ENCODE measurements at places on chromosomes 6 and 20.

DNA sequence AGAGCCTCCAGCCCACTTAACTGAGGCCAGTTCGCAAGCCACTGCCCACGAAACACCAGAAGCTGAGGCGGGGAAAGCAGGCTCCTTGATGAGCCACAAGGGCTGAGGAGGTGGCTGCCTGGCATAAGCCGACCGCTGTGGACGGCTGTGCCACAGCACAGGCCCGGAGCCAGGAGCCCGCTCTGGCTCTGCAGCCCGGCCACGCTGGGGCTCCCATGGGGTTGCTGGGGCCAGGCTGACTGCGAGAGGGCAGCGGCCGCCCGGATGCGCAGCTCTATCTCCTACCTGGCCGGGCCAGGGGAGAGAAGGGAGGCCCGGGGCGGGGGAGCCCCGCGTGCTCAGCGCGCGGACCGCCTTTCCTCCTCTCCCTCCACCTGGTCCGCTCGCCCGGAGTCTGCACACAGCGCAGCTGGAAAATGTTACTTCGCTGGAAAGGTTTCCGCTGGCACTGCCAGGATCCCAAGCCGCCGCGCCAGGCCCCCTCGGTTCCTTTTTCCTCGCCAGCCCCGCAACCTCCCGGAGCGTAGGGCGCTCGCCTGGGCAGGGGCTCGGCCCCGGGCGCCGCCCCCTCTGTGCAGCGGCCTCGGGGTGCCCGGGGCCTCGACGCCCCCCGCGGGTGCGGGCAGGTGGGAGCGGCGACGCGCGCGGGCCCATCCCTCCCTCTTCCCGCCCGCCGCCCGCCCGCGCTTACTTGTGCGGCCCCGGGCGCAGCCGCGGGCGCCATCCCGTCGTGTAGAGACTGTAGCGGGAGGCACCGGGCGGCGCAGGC is 657 bp downstream of the EMILIN3 start:
- DNase-seq, result no peak

DNA sequence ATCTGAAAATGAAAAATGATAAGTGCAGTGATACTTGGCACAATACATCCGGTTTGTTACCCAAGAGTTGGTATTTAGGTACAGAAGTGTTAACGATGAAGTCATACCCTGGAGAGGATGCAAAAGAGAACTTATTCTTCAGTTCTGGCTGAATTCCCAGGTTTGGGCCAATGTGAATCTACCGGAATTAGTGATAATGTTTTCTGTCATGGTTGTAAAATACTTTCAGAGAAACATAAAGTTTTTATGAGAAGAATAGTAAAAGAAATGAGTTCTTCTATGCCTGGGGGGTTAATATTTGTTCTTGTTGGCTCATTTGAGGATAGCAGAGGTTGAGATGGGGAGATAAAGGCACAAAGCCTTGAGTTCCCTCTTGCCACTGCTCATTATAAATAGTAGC is 509.9 kb upstream of the POU3F2 start:
- no peak for DNase-seq

DNA sequence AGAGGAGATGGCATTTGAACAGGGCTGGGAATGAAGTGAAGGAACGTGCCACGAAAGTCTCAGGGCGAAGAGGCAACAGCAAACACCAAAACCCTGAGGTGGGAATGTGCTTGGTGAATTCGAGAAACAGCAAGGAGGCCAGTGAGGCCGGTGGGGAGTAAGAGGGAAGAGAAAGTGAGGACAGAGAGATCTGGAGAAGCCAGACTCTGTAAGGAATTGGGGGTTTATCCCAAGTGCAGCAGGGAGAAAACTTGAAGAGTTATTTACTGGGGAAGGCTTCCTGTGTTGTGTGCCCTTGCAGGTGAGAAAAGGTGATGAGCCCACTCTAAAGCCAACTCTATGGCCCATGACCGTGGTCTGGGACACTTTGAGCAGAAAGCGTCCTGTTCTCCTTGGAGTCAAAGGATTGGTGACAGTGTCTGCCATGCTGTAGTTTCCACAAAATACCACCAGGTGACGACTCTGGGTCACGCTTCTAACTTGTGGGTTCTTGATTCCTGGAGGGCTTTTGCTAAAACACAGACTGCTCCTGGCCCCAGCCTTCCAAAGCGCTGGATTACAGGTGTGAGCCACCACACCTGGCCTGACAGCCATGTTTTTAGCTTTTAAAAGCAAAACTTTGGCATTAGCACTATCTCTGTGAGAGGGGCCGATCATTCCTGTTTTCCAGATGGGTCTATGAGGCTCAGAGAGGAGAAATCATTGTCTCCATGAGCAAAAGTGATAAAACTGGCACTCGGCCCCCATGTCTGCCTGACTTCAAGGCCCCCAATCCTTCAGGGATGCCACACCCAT is 18.0 kb upstream of the CSNK2A1 start:
- no peak for DNase-seq

DNA sequence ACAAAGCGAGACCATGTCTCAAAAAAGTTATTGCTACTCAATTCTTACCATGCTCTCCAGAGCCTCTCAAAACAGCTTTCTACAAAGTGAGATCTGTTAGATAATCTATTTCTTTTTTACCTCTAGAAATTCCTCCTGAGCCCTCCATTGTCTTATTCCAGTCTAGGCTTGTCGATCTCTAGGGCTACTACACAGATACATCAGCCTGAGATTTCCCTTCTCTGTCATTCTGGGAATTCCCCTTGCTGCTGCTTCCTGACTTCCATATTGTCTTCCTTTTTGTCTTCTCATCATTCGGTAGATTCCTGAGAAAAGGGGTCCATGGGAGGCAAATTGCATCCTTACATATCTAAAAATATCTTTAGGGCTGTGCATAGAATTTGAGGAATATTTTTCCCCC is 75.6 kb upstream of the GNRH2 start:
- no peak for DNase-seq
